ENCODE measurements at places on chromosomes 11 and 22.

DNA sequence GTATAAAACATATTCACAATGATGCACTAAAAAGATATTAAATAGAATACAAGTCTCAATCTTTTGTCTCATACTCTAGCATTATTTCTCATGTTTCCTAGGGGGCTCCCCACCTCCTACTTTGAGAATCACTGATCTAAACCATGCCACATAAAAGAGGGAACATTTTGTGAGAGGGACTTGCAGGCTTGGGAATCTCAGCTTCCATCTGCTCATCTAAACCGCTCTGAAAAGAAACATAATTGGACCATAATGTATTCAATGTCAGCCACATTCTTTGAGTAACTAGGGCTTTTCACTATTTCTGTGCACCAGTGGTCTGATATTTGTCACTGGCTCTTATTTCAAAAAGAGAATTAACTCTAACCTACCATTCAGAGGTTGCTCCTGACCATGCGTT is 6.4 kb upstream of the CSRP3 start:
- no peak for DNase-seq

- no peak for DNase-seq
Measured at GRCh38 chr22:46547883-46548244, 10.4 kb upstream of the CELSR1 start.

GRCh38 chr11:130848361-130849214 is 67.7 kb downstream of the SNX19 start:
- DNase-seq: no peak

GRCh38 chr11:102347462-102348370 is 702 bp downstream of the BIRC2 start:
- no peak for DNase-seq

DNA sequence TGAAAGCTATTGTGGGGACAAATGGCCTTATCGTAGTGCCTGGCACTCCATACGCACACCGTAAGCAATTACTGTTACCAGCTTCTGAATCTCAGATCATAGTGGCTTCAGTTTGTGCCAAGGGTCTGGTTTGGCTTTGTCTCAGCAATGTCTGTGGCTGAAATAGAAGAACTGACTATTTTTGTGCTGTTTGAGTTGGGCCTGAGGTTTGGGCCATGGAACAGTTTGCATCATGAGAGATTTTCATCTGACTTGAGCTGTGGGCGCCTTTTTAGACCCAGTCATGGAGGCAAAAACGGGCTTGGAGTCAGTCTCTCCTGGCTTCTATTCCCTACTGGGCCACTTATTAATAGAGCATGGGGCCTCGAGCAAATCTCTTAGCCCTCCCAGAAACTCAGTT is 121.1 kb upstream of the CRYBB3 start:
- peak; percentile 24 for DNase-seq

DNA sequence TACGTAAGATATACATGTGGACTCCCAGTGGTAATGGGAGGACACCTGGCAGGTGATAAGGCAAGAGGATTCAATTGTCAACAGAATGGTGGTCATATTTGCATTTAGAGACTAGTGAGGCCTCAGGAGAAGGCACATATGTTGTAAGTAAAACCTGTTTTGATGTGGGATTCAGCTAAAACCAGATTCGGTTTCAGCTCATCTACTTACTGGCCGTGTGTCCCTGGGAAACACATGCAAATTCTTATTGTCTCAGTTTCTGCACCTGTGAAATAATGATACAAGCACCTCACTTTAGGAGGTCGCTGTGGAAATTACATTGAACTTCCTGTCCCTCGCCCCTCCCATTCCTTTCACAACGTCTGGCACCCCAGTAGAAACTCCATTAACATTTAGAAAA is 78.9 kb upstream of the FIBIN start:
- DNase-seq: no peak

DNA sequence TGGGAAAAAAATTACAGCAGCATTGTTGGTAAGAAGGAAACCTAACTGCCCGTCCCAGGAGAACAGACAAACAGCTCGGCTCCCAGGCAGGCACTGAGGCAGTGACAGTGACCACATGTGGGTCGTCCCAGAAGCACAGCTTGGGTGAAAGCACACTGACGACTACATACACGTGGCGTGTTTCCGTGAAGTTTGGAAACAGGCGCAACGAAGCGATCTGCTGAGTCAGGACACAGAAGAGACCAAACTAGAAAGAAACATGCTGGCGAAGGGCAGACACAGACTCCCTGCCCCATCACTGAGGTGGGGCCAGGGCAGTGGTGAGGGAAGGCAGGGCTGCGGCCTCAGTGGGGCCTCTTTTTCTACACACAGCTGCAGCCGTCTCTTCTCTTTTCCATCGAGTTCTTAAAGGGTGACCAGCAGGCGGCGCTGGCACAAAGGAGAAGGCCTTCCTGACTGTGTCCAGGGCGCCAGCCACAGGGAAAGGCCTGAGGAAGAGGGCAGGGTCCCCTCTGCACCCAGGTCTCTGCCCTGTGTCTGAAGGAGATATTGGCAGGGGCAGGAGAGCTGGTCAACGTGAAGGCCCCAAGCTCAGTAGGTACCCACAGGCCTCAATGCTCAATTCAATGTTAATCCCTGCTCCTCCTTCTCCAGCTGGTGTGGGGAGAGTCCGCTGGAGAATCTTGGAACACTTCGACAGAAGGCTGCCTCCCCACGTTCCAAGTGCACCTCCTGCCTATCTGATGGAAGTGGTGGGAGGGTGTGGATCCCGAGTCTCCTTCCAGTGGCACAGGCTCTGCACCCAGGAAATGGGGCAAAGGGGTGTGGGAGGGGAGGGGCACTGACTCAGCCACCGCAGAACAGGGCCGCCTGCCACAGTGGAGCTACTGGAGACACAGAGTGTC is 19.9 kb downstream of the CARS1 start:
- DNase-seq: peak; percentile 48

DNA sequence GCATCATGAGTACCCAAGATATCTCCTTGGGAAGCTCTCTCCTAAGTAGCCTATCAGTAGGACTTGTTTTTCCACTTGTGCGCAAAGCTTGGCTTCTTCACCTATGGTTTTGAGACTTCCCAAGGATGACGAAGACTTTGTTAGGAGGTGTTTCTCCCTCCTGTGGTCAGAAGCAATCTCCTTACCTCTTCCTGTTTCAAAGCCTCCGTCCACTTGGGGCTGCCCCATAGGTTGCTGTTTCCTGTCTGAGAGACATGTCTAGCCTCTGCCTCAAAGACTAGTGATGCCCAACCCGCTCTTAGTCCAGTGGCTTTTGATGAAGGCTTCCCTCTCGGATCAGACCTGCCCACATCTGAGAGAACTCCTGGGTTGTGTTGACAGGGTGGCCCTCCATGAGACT is 92.9 kb downstream of the TRAF6 start:
- DNase-seq: no peak

- no peak for DNase-seq
Measured at GRCh38 chr11:78643676-78644056, 69.0 kb upstream of the NARS2 start.

DNA sequence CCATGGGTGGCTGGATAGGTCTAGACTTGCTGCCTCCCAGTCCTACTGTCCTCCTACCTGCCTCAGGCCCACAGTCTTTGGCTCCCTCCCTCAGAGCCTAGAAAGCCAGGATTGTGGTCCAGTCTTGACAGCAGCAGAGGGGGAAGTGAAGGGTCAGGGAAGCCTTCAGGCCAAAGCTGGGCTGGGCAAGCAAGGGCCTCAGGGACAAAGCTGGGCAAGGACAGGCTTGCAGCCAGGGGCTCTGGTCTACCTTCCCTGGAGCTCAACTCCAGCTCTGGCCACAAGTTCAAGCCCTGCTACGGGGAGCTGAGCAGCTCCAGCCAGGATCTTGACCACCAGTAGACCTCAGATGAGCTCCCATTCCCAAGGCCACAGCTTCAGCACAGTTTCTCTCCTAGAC is 14.9 kb downstream of the LMO1 start:
- no peak for DNase-seq
